Daoy (cell line): ENCODE measurements at places on chromosomes 3 and 15.

DNA sequence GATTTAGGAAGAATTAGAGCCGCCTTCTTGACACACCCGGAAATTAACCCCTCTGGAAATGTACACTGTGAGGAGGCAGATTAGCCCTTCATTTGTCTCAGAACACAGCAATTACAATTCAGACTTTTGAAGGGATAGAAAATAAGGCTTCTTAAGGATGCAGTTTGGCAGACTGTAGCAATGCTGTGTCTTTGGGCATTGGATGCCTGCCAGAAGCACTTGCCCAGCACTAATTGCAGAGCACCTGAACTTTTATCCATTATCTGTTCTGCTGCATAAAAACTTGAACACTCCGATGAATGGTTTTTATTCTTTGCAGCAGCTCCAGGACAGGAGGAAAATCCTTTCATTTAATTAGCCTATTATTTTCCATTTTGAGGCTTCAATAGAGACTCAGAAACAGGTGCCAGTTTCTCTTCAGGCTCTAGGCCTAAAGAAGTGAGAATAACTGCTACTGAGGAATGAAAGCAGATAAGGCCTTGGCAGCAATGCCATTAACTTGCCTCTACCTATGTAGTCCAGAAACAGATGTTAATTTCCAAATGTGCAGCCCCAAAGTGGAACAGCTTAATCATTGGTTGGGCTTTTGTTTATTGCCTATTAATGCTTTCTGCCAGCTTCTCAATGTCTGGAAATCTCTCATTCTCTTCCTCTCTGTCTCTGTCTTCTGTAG lies 418.5 kb downstream of the NSUN3 start:
- no peak for DNase-seq

- DNase-seq: no peak
Measured at GRCh38 chr15:40062816-40063562, 24.0 kb upstream of the SRP14 start.

GRCh38 chr3:184683234-184683633 lies 28.6 kb downstream of the MAGEF1 start:
- no peak for DNase-seq

GRCh38 chr3:43964640-43965039 lies 273.9 kb downstream of the ABHD5 start:
- DNase-seq: no peak

DNA sequence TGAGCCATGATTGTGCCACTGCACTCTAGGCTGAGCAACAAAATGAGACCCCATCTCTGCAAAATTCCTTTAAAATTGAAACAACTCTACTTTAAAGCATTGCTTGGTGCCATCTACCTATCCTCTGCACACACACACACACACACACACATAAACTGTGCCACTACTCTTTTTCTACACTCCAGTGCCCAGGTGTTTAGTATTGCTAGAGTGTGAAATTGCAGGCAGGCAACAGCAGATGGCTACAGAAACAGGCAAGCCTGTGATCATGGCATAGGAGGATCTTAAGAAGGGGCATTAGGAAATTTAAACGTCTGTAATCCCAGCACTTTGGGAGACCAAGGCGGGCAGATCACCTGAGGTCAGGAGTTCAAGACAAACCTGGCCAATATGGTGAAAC lies 39.0 kb downstream of the SIDT1 start:
- DNase-seq: no peak

- no peak for DNase-seq
Measured at GRCh38 chr3:158470944-158471638, 99.9 kb upstream of the MLF1 start.
